Activated CD4-positive, alpha-beta T cell treated with anti-CD3 and anti-CD28 coated beads, Interleukin-2, amount 10 ng/mL, durations not matched to agents 7 days and 5 days (primary cell): ENCODE measurements at places on chromosomes 1 and 21.

DNA sequence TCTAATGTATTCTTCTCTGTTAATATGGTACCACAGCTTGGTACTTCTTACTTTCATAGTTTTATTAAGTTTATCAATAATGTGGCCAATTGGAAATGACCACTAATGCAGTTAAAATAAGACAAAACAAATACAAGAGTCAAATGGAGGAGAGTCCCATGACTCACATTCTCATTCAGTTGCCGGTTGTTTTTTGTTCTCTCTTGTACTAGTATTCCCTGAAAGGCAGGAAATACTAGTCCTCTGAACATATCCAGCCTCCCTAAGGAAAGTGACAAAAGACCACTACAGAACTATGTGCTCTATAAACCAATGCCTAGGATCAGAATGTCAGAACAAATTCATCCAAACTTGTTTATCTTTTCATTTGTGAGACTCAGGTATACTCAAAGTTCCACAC, 165.2 kb upstream of the SAMSN1 start:
- no peak for DNase-seq

GRCh38 chr21:38570596-38570995, 72.3 kb upstream of the ERG start:
- no peak for DNase-seq

- DNase-seq: no peak
These were observed 487.5 kb upstream of the CHRM3 start for GRCh38 chr1:238898856-238899255.

DNA sequence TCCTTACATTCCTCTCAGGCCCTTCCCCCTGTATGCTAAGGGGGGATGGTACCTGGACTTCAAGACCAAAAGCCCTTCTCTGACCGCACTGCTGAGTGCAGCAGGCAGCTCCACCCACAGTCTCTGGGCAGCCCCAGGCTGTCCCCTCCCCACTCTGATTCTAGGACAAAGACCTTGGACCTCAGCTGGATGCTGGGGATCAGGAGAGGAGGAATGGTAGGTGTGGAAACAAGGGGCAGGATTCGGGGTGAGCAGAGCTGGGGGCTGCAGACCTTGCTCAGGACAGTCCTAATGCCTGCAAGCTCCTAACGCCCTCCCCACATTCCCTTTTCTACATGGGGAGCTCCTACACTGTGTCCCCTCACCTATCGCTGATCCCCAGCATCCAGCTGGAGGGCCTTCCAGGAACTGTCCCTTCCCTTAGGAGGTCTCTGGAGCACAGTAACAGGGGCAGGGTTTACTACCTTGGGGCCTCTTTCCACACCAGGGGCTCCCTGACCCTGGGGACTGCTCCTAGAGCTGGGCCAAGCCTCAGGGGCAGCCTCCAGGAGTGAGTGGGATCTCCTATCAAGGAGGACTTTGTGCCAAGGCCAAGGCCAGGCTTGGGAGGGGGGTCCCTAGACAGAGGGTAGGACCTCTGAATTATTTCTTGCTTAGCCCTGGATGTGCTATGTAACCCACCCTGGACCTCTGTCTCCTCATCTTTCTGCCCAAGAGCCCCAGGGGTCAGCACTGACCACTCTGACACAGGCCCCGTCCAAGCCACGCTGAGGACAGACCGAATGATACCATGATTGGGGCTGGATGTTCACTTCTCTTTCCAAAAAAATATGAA, 5.6 kb downstream of the CLDN19 start:
- DNase-seq: no peak

DNA sequence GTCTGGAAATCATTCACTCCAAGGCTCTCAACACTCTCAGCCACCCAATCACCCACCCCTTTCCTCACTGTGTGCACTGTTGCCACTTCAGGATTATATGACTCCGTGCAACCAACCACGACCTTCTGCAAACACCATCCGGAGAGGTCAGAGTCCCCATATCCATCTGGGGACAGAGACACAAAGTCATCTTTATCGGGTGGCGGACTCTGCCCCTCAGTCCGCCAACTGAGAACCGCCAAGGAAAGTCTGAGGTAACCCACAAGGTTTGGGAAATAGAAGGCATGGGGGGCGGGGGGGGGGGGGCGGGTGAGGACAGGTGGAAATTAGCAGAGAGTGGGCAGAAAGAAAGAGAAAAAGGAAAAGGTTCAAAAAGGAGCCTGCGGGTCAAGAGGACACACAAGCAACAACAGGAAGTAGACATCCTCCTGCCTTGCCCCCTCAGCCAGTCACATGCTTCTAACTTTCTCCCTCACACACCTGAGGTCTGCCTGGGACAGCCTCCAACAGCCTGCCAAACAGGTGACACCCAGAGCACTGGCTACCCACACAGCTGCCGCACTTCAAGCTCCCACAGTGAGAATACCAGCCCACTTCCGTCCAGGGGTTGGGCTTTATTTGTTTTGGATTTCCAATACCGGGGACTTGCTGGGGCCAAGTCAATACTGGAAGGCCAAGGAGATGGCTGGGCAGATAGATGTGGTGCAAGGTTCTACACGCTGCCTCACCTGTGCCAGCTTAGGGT, 58.1 kb downstream of the SSBP3 start:
- no peak for DNase-seq

DNA sequence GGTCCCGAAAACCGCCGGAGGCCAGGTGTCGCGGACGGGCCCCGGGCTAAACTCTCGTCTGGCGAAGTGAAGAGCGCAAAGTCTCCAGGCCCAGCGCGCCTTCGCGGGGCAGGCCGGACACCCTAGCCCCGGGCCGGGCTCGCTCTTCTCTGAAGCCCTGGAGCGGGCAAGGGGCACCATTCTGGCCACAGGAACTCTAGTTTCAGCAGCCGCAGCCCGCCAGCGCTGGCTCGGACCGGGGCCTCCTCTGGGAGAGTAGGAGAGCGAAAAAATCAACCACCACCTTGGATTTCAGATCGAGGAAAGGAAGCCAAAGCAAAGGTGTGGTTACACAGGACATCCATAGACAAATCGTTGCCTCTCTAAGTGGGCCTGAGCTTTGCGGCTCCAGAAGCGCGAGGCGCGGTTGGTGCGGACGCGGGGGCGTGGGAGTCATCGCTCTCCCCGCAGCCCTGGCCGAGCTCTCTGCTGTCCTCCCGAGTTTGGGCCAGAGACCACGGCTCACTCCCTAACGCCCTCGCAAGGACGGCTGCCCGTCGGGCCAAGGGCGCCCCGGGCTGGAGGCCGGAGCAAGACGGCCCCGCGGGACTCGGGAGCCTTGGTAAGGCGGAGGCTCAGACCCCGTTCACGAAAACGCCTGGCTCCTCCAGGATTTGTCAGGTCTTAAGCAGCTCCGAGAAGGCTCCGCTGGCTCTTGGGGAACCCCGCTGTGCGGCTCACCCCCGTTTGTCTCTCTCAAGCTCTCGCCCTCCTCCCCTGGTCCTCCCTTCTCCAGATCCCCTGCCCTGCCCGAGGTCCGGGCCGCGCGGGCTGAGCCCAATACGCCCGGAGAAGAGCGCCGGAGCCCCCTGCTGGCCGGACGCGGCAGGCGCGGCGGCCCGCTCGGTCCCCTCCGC, 132.9 kb upstream of the DPYD start:
- DNase-seq: peak; percentile 54

DNA sequence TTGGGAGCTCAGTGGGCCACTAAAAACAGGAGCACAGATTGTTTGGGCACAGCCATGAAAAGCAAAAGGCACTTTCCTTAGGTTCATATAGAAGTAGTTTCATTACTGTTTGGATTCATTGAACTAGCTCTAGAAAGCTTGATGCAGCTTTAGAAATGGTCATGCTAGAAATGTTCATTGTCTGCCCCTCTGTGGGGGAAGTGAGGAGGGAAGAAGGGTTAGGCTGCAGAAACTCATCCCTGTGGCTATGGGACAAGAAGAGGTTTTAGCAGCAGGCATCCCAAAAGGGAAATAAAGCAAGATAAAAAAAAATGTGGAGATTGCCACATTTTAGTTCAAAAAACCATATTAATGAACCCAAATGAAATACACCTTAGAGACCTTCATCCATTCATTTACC, 359.6 kb upstream of the PTBP2 start:
- no peak for DNase-seq

DNA sequence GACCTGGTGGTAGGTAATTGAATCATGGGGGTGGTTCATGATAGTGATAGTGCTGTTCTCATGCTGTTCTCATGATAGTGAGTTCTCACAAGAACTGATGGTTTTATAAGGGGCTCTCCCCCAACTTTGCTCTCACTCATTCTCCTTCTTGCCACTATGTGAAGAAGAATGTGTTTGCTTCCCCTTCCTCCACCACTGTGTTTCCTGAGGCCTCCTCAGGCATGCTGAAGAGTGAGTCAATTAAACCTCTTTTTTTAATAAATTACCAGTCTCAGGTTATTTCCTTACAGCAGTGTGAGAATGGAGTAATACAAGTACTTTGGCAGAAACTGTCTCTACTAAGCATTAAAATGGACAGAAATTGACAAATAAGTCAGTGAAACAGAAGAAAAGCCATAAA, 21.6 kb downstream of the RAB3GAP2 start:
- no peak for DNase-seq

GRCh38 chr1:70887936-70888335, 159.7 kb downstream of the PTGER3 start:
- DNase-seq: no peak

GRCh38 chr21:14088391-14088790, 122.4 kb downstream of the LIPI start:
- DNase-seq: no peak
